ENCODE measurements at places on chromosomes 3 and 15.

DNA sequence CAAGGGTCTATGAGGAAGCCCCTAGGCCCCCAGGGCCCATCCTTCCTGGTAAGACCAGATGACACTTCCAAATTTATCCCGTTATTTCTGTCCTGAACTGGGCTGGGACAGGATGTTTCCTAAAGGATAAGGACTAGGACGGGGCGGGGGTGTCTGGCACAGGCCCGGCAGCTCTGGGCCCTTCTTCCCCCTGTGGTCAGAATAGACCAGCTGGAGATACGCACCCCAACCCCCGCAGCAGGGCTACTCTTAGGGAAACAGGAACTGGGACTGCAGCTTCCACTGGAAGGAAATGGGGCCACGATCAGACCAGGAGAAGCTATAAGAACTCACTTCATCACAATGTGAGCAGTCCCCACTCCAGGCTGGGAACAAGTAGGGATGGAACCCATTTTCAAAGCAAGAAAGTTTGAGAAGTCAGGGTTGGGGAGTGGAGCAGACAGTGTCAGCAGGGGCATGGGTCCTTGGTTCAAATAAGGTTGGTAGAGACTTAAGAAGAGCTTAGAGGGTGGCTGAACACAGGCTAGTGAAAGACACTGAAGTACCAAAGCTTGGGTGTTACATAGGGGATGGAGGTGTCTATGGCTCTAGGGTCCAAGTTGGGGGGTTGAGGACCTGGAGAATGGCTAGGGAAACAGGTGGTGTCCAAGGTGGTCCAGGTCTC is 1.1 kb downstream of the NCKIPSD start:
- DNase-seq = no peak

DNA sequence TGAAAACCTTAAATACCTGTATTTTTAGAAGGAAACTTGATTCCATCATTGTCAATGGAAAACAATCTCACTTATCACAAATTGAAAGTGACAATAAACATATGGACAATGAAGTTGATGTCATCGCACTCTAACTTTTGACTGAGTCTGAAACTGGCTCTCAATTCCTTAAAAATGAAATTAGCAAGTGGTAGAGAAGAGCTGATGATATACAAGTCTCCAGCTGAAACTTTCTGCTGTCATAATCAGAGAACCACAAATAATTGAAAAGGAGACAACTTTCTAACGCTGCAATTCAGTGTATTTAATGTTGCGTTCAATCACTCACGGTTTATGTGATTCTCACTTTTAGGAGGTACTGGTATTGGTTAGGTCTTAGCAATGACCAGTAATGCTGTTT is 37.5 kb downstream of the EPHB1 start:
- DNase-seq = no peak

DNA sequence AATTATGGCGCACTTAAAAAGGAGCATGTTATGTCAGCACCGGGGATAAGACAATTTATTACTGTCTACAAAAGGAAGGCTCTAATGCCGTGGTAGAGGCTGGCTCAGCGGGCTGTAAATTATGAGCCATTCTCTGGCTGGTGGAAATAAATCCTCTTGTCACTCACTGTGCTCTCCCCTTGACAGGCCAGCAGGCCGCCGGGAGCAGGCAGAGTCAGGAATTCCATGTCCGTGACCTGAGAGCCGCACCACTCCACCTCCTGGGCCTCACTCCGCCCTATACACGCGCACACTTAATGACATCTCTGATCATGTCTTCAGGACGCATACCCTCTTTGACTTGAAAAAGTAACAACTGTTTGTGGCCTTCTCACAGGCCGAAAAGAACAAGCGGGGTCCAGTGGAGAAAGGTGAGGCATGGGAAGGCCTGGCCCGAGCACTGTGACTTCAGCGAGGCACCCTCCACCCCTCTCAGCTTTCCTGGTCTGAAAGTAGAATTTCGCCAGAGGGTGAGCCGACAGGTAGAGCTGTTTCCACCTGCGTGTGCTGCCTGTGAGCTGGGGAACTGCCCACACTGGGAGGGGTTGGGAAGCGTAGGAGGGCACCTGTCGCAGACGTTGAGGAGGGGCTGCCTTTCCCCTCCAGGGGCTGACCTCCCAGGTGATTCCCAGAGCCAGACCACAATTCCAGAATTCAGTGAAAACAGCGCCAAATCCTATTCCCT is 13.2 kb upstream of the PCSK6 start:
- DNase-seq = no peak

- peak; percentile 98 for DNase-seq
Observed at GRCh38 chr3:141308588-141309218, 59.6 kb upstream of the ZBTB38 start.

DNA sequence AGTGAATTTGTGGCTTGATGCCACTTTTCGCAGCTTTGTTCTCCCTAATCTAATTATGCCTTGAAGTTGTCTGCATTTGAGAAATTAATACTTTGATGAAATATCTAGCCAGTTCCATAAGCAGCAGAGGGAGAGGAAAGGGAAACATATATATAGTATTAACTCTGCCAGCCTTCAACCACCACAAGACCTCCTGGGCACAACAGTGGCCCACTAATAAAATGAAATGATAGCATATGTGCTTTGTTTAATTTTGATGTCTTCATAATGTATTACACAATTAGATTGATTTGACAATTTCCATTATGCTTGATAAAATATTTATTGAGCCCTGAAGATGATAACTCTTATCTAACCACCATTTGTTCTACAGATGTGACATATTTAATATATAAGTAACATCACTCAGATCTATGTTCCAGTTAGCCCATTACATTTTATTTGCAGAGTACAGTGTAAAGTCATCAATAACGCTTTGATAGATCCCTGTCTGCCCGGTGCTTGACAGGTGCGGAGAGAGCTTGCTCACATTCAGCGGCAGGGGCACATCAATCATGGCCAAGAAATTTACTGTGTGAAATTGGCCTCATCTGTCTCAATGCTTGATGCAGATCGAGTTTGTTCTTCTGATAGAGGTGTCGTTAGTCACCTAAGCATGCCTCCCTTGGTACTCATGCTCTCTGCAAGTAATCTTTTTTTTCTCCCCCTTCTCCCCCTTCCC is 187.4 kb downstream of the MECOM start:
- no peak for DNase-seq

DNA sequence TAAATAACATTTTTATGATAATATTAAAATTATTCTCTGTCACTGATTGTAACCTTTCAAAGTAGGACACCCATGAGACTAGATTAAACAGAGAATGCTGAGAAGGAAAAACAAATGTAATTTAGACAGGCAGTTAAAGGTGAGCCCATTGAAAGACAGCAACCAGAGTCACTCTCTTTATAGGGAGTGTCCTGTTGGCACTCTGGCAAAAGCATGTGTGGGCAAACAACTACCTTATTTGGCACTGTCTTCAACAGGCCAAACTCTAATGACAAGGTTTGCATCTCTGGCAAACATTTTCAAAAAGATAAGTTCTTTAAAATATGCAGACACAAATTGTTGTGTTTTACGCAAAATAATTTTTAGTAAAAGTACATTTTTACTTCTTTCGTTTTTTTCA is 29.8 kb downstream of the NFKBIZ start:
- no peak for DNase-seq

- no peak for DNase-seq
Observed at GRCh38 chr3:11300970-11301369, 28.8 kb downstream of the ATG7 start.

DNA sequence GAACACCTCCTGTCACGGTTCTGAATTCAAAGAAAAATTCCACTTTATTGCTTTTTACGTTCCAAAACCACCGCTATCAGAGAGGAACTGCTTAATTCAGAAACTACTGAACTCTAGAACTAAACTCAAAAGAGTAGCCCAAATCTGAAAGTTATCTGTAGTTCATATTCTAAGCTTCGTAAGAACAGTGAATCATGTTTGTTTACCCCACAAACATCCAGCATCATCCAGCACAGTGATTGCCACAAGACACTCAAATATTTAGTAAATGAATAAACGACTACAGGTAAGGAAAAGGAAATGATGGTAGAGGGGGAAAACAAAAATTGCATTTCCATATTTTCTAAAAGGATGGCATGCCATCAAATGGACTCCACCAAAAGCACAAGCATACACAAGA is 32.3 kb downstream of the VPS13C start:
- no peak for DNase-seq
